ENCODE measurements at places on chromosomes 4 and X. TPM values are rescaled to one million over a fixed set of nuclear protein-coding genes. Genes with fewer than 3 reads are reported as not detected.

The PHEX gene
- polyA plus RNA-seq, result 21.6 TPM

The HNRNPDL gene
- 516 TPM for polyA plus RNA-seq

The BBS12 gene
- 5.8 TPM for polyA plus RNA-seq

The NEIL3 gene
- 6.2 TPM for polyA plus RNA-seq

The SLIT2 gene
- 154 TPM for polyA plus RNA-seq

The UGT8 gene
- 10.1 TPM for polyA plus RNA-seq

The CYLC1 gene
- not detected for polyA plus RNA-seq

The SYP gene
- polyA plus RNA-seq, result 2.7 TPM

The PAGE2 gene
- polyA plus RNA-seq, result 0.50 TPM

The EREG gene
- polyA plus RNA-seq, result 0.20 TPM

The TKTL1 gene
- 0.52 TPM for polyA plus RNA-seq

The CWH43 gene
- 0.13 TPM for polyA plus RNA-seq

The ESX1 gene
- not detected for polyA plus RNA-seq

The ARHGEF6 gene
- polyA plus RNA-seq, result 17.3 TPM

The GAGE12F gene
- polyA plus RNA-seq, result not detected

The TIGD4 gene
- 1.1 TPM for polyA plus RNA-seq

The FAM53A gene
- 3.5 TPM for polyA plus RNA-seq

The F9 gene
- polyA plus RNA-seq, result not detected

The MAP3K15 gene
- 1.7 TPM for polyA plus RNA-seq

The PPBP gene
- polyA plus RNA-seq, result 28.3 TPM

The RADX gene
- 10.5 TPM for polyA plus RNA-seq

The ADRA2C gene
- polyA plus RNA-seq, result 0.95 TPM

The UGT2B15 gene
- 1.9 TPM for polyA plus RNA-seq

The GLRB gene
- polyA plus RNA-seq, result 5.6 TPM

The FAT1 gene
- 253 TPM for polyA plus RNA-seq

The IL2RG gene
- 2.6 TPM for polyA plus RNA-seq

The EGF gene
- 0.98 TPM for polyA plus RNA-seq

The HOPX gene
- 38.2 TPM for polyA plus RNA-seq

The TRIM60 gene
- not detected for polyA plus RNA-seq

The BST1 gene
- 4.3 TPM for polyA plus RNA-seq

The MAPK10 gene
- 28.9 TPM for polyA plus RNA-seq

The GAGE12H gene
- polyA plus RNA-seq, result not detected

The BEX3 gene
- polyA plus RNA-seq, result 426 TPM

The LDB2 gene
- 89.7 TPM for polyA plus RNA-seq

The RASSF6 gene
- 1.6 TPM for polyA plus RNA-seq

The PAGE2B gene
- not detected for polyA plus RNA-seq

The SLC10A6 gene
- polyA plus RNA-seq, result 0.39 TPM

The TMEM31 gene
- polyA plus RNA-seq, result 1.6 TPM

The TAF7L gene
- 0.46 TPM for polyA plus RNA-seq

The GAGE1 gene
- not detected for polyA plus RNA-seq

The P2RY4 gene
- 0.40 TPM for polyA plus RNA-seq

The GLOD5 gene
- polyA plus RNA-seq, result 1.5 TPM

The FGFBP1 gene
- polyA plus RNA-seq, result 0.15 TPM

The MGARP gene
- 0.32 TPM for polyA plus RNA-seq

The CFP gene
- polyA plus RNA-seq, result 6.0 TPM

The JADE1 gene
- 18.9 TPM for polyA plus RNA-seq

The MTMR8 gene
- polyA plus RNA-seq, result 2.4 TPM

The MAGEA11 gene
- not detected for polyA plus RNA-seq

The SOX3 gene
- not detected for polyA plus RNA-seq

The GAGE13 gene
- polyA plus RNA-seq, result not detected

The FHIP1A gene
- 4.7 TPM for polyA plus RNA-seq
